Thoracic aorta (tissue), 2 donors: ENCODE measurements at places on chromosomes 2 and 18. TPM values are rescaled to one million over a fixed set of nuclear protein-coding genes. Genes with fewer than 3 reads are reported as not detected.
A peak's percentile ranks its signal among the peaks of the same experiment; 100 is the strongest.

SLC5A6 gene
- total RNA-seq, result 51.2 TPM

RMC1 gene
- total RNA-seq, result 27.5 TPM

ANTXR1 gene
- 313 TPM for total RNA-seq

NTSR2 gene
- not detected for total RNA-seq

KLHL29 gene
- total RNA-seq, result 18.5 TPM

VIL1 gene
- total RNA-seq, result 3.6 TPM

ST8SIA5 gene
- not detected for total RNA-seq

POTEJ gene
- not detected for total RNA-seq

RRM2 gene
- 0.92 TPM for total RNA-seq

AQP12A gene
- not detected for total RNA-seq

- H3K27ac ChIP-seq, result no peak overlapping the region
- no peak for DNase-seq
- H3K4me1 ChIP-seq, result no peaks in the 10 kb centered on the region
- H3K4me3 ChIP-seq, result no peak overlapping the region
- no peaks in the 10 kb centered on the region for H3K36me3 ChIP-seq
- H3K27me3 ChIP-seq, result no peaks in the 10 kb centered on the region
Measured at GRCh38 chr2:183543731-183544130, 419.5 kb downstream of the NUP35 start.

GRCh38 chr2:188277786-188278185 is 13.9 kb upstream of the GULP1 start:
- H3K36me3 ChIP-seq, result no peaks in the 10 kb centered on the region
- DNase-seq, result no peak
- H3K27ac ChIP-seq, result no peak overlapping the region

DNA sequence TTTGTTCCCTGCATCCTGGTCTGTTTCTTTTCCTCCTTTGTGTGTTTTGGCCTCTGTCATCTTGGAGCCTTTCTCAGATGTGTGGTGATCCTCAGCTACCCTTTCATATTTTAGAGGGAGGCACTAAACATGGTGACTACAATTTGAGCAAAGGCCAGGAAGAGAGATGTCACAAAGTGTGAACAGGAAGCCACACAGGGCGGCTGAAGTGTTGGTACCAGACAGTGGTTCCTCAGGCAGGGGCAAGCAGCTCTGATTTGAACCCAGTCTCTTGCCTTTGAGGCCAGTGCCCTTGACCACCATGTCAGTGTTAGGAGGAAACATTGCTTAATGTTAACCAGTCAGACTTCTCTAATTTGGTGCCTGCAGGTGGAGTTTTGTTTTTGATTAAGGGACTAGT is 9.2 kb downstream of the LRRFIP1 start:
- H3K27me3 ChIP-seq, result no peaks in the 10 kb centered on the region
- no peaks in the 10 kb centered on the region for H3K36me3 ChIP-seq
- H3K27ac ChIP-seq, result no peak overlapping the region
- no peak for DNase-seq

DNA sequence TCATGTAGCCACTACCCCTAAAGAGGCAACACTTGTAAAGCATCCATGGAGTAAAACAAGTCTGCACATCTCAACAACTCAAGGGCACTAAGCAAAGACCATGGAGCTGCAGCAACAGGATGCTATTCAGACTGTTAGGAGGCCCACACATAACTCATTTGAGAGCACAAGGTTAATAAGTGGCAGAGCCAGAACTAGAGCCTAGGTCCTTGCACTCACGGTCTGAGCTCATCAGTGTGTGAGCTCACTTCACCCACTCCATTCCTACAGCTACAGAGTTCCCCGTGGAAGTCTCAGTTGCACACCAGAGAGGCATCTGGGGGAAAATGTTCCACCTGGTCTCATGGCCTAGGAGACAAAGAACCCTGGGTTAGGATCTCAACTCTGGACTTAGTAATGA is 35.0 kb downstream of the TTC32 start:
- DNase-seq, result no peak
- no peaks in the 10 kb centered on the region for H3K36me3 ChIP-seq
- H3K4me1 ChIP-seq, result peaks cover 3% of the 10 kb centered on the region
- no peaks in the 10 kb centered on the region for H3K27me3 ChIP-seq

GRCh38 chr2:170156592-170156991 is 21.4 kb upstream of the MYO3B start:
- no peaks in the 10 kb centered on the region for H3K27me3 ChIP-seq
- H3K27ac ChIP-seq, result no peak overlapping the region
- H3K4me1 ChIP-seq, result no peaks in the 10 kb centered on the region
- no peaks in the 10 kb centered on the region for H3K36me3 ChIP-seq
- no peak for DNase-seq

DNA sequence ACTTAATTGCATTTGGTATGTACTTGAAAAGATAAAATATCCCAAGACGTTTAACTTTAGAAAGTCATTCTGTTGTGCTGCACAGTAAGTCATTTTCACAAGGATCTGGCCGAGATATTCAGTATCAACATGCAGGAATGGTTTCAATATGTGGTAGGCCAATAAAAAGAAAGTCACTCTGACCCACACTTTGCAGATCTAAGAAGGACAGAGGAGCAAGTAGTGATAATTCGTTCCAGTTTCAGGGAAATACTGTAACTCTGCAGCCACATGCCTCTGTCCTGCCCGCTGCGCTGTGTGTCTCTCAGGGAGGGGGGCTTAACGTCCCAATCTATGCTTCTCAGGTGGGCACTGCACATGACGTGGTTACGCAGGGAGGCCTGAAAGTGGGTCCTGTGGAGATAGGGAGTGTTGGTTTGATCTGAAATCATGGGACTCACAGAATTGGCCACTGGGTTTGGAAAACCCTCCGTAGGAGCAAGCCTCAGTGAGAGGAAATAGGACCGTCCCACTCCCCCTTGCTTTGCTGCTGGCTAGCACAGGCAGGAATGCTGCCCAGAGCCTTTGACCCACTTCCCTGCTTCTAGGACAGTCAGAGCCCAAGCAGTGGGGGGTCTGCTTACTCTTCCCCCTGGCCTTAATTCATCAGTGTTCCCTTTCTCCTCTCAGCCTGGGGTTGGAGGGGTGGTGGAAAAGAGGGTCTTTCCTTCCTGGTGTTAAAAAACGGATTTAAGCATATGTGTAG is 314.7 kb upstream of the SPRED2 start:
- H3K4me1 ChIP-seq, result peaks cover 5% of the 10 kb centered on the region
- DNase-seq, result no peak
- no peaks in the 10 kb centered on the region for H3K36me3 ChIP-seq
- H3K27me3 ChIP-seq, result no peaks in the 10 kb centered on the region
- no peak overlapping the region for H3K27ac ChIP-seq
- H3K4me3 ChIP-seq, result peak overlapping the region; percentile 51

- no peak overlapping the region for H3K27ac ChIP-seq
- H3K4me1 ChIP-seq, result no peaks in the 10 kb centered on the region
- H3K27me3 ChIP-seq, result no peaks in the 10 kb centered on the region
- H3K4me3 ChIP-seq, result no peak overlapping the region
Measured at GRCh38 chr2:74128206-74128605, 19.5 kb downstream of the BOLA3 start.

DNA sequence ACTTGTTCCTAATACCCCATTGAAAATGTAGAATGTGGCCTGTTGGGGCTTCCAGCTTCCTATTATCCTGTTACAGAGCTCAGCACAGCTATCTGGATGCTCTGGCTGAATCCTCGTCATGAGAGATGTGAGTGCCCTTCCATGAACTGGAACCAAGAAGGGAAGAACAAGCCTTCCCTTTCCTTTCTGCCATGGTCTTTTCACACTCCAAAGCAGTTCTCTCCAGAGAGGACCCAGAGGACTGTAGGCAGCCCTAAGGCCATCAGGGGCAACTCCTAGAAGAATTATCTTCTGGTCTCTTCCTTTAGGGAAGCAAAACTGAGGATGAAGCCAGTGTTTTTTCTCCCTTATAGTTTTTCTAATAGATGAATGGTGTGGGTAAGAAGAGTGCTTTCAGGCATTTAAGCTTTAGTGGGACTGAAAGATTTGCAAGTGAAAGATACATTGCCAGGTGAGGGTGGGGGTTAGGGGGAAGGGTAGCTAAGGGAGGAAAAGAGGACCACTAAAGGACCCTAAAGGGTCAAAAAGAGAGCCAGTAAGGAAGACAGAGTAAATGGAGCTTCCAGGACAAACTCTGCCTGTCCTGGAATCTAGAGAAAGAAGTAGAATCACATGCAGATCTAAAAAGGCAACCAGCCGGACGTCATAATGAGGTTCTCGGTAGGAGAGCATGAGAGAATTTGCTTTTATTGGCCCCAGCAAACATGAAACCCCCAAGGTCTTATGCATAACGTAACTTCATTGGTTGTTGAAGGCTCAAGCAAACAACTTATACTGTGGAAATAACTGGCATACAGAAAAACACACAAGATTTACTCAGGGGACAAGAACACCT is 12.4 kb upstream of the XPO1 start:
- no peak overlapping the region for H3K4me3 ChIP-seq
- H3K4me1 ChIP-seq, result no peaks in the 10 kb centered on the region
- no peak for DNase-seq
- no peaks in the 10 kb centered on the region for H3K27me3 ChIP-seq
- no peaks in the 10 kb centered on the region for H3K36me3 ChIP-seq
- no peak overlapping the region for H3K27ac ChIP-seq

- H3K4me3 ChIP-seq, result no peak overlapping the region
- no peak for DNase-seq
- no peaks in the 10 kb centered on the region for H3K36me3 ChIP-seq
- H3K4me1 ChIP-seq, result no peaks in the 10 kb centered on the region
- no peaks in the 10 kb centered on the region for H3K27me3 ChIP-seq
Measured at GRCh38 chr2:234391625-234392024, 105.3 kb downstream of the ARL4C start.

GRCh38 chr18:22031611-22032010 is 137.8 kb upstream of the GATA6 start:
- no peak overlapping the region for H3K4me3 ChIP-seq
- no peak overlapping the region for H3K27ac ChIP-seq
- DNase-seq, result no peak
- H3K27me3 ChIP-seq, result no peaks in the 10 kb centered on the region
- H3K4me1 ChIP-seq, result no peaks in the 10 kb centered on the region

GRCh38 chr2:54589340-54590215 is 133.5 kb downstream of the SPTBN1 start:
- H3K27ac ChIP-seq, result no peak overlapping the region
- peaks cover 49% of the 10 kb centered on the region for H3K4me1 ChIP-seq
- no peak overlapping the region for H3K4me3 ChIP-seq
- no peak for DNase-seq
- H3K36me3 ChIP-seq, result no peaks in the 10 kb centered on the region

GRCh38 chr2:205612636-205613035 is 69.7 kb upstream of the NRP2 start:
- no peaks in the 10 kb centered on the region for H3K4me1 ChIP-seq
- H3K4me3 ChIP-seq, result no peak overlapping the region
- DNase-seq, result no peak
- no peak overlapping the region for H3K27ac ChIP-seq
- H3K27me3 ChIP-seq, result no peaks in the 10 kb centered on the region

DNA sequence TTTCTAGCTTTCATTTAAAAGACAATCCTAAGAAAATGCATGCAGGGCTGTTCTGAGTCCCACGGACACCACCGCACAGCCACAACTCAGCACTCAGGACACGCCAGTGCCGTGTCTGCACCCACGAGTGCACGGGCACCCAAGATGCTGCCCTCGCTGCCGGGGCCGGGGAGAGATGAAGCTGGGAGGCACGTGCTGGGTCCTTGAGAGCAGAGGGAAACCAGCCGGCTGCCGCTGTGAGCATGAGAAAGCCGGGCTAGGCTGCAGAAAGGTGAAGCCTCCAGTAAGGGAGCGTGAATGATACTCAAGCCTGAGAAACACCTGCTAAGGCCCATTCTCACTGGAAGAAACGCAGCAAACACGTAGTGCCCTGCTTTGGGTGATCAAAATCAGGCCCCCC is 4.8 kb downstream of the COPS9 start:
- no peak for DNase-seq
- peaks cover 55% of the 10 kb centered on the region for H3K36me3 ChIP-seq
- H3K4me3 ChIP-seq, result no peak overlapping the region
- H3K27ac ChIP-seq, result no peak overlapping the region
- H3K4me1 ChIP-seq, result peaks cover 15% of the 10 kb centered on the region
- no peaks in the 10 kb centered on the region for H3K27me3 ChIP-seq

- H3K36me3 ChIP-seq, result no peaks in the 10 kb centered on the region
- no peaks in the 10 kb centered on the region for H3K4me1 ChIP-seq
- H3K27me3 ChIP-seq, result no peaks in the 10 kb centered on the region
- no peak overlapping the region for H3K4me3 ChIP-seq
- H3K27ac ChIP-seq, result no peak overlapping the region
Measured at GRCh38 chr2:84716564-84716963, 164.3 kb downstream of the TRABD2A start.

- H3K4me3 ChIP-seq, result no peak overlapping the region
- no peaks in the 10 kb centered on the region for H3K27me3 ChIP-seq
- DNase-seq, result no peak
- H3K27ac ChIP-seq, result no peak overlapping the region
- H3K4me1 ChIP-seq, result no peaks in the 10 kb centered on the region
- no peaks in the 10 kb centered on the region for H3K36me3 ChIP-seq
Measured at GRCh38 chr18:26456070-26456491, 92.3 kb downstream of the KCTD1 start.
